ENCODE measurements at places on chromosomes 1 and 21.

DNA sequence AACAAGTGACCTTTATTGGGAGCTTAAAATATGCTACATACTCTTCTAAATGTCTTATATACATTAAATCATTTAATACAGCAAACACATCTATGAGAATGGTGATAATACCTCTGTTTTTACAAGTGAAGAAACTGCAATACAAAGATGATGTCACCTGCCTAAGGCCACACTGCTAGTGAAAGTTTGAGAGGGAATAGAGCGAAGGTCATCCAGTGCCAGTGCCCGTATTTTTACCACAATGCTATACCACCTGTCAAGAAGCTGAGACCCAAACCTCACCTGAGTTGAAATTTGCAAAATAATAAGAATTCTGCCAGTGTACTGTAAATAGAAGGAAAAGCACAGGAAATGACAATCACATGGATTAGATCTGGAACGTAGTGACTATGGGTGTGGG, 200.4 kb upstream of the TMPRSS15 start:
- no peak for DNase-seq

DNA sequence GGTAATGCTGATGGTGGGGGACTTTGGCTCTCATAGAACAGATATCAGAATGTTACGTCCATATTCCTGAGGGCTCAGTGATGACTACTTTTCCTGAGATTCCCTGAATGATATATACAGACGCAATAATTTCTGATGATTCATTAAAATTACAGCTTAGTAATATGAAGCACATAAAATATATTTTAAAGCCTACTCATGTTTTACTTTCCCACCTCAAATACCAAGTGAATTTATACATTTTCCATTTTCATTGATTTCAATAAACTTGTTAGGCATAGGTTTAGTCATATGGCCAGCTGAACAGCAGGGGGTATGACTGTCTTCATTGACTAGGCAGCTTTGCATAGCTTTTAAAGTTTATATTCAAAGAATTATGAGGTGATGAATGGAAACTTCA, 26.2 kb upstream of the PDC start:
- no peak for DNase-seq

DNA sequence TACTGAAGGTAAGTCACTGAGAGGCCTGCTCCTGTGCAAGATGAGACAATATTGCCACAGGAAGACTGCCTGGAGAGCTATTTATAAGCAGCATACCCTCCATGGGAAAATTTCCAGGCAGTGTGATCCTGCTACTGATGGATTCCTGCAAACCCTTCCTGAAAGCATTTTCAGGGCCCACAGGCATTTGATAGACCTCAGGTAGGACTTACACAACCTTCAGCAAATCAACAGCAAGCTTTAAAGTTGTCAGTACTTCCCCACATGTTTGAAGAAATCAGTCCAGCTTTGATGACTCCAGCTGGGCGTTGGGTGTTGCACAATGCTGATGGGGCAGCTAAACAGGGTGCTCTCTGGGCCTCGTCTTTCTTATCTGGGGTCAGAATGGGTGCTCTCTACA, 108.8 kb downstream of the PLXNA2 start:
- no peak for DNase-seq

GRCh38 chr1:151563376-151563775, 23.3 kb downstream of the TUFT1 start:
- no peak for DNase-seq

- no peak for DNase-seq
These were observed 27.8 kb downstream of the SLC26A9 start for GRCh38 chr1:205915354-205915990.

DNA sequence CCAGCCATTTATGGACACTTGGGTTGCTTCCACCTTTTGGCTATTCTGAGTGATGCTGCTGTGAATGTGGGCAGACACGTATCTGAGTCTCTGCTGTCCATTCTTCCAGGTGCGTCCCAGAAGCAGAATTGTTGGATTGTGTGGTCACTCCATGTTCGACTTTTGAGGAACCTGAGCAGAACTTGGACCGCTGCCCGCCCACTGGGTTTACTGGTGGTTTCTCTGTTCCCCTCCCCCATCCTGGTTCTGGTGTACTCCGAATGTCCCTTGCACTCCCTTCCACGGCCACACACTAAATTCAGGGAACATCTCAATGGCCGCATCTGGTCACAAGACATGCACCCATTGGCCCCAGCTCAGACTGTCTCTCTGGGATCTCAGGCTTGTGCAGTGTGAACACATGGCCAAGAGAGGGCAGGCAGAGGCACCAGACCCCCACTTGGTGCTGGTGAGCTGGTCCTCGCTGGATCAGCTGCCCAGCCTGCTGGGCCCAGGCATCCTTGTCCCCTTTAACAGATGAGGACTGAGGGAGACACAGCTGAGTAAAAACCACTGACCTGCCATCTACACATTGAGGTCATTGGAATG, 565.1 kb downstream of the NPHP4 start:
- DNase-seq: no peak

DNA sequence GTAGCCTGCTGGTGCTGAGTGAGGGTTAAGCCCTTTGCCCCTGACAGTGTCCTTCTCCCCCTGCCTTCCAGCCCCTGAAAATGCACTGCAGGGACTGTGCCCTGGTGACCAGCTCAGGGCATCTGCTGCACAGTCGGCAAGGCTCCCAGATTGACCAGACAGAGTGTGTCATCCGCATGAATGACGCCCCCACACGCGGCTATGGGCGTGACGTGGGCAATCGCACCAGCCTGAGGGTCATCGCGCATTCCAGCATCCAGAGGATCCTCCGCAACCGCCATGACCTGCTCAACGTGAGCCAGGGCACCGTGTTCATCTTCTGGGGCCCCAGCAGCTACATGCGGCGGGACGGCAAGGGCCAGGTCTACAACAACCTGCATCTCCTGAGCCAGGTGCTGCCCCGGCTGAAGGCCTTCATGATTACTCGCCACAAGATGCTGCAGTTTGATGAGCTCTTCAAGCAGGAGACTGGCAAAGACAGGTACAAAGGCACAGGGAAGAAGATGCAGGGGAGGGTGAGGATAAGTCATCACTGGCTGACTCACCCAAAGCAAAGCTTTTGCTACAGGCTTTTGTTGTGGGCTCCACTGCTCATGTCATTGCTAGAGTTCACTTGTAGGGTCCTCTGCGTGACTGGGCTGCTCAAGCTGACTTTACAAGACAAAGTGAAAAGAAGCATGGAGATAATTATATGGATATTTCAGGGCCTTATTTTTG, 174.9 kb downstream of the PIGK start:
- no peak for DNase-seq

DNA sequence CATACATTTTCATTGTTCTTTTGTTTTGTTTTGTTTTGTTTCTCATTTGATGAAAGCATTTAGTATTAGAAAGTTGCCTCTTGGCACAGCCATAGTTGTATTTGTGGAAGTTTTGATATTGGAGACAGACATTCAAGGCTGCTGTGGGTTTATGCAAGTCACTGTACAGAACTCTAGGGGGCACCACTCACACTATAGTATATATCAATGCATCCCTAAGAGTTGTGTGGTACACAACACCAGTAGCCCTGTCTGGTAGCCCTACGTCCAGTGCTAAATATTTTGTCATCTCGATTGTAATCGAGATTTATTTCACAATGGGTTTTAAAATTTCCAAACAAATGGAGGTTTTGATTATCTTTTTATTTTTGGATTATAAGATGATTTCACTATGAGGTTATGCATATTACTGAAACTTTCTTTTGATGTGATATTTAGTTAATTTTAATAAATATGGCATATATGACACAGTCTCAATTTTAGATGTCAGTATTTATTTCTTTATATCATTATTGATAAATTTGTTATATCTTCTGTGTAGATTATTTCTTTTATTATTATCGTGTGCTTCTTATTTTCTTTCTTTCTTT, 112.2 kb downstream of the NR5A2 start:
- DNase-seq: peak; percentile 33

GRCh38 chr1:24027838-24028468, 47.8 kb upstream of the SRSF10 start:
- DNase-seq: no peak

- DNase-seq: no peak
These were observed 80.5 kb downstream of the GALNT2 start for GRCh38 chr1:230147253-230148125.

- DNase-seq: no peak
These were observed 83.4 kb downstream of the SNRPE start for GRCh38 chr1:203944651-203945404.

GRCh38 chr1:161032409-161032808, 6.4 kb downstream of the TSTD1 start:
- DNase-seq: no peak

- DNase-seq: no peak
These were observed 72.8 kb upstream of the KCNJ15 start for GRCh38 chr21:38183961-38184360.

- DNase-seq: no peak
These were observed 26.3 kb downstream of the AHDC1 start for GRCh38 chr1:27577504-27578188.

GRCh38 chr1:17877896-17878295, 122.8 kb downstream of the ACTL8 start:
- DNase-seq: no peak

- DNase-seq: no peak
These were observed 161.8 kb upstream of the NFIA start for GRCh38 chr1:60920561-60920960.

- DNase-seq: no peak
These were observed 118.7 kb upstream of the SGIP1 start for GRCh38 chr1:66415281-66415680.

- no peak for DNase-seq
These were observed 158.5 kb downstream of the RRAGC start for GRCh38 chr1:38701088-38701487.

DNA sequence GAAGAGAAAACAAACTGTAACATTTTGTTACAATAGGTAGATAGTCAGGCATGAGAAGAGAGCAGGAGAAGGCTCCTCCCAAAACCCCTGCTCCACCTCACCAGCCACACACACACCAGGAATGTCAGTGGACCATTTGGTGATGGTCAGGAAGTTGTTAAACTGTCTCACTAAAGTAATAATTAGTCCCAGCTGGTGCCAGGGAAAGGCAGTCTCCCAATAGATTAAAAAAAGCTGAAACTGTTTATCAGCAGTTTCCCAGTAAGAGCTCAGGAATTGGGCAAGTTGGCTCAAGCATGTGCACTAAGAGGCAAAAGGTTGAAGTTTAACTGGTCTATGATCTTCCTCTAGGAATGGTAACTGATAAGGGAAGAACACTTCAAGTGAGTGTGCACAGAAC, 249.6 kb downstream of the COL11A1 start:
- no peak for DNase-seq

- no peak for DNase-seq
These were observed 11.6 kb upstream of the ZNF691 start for GRCh38 chr1:42834803-42835202.

DNA sequence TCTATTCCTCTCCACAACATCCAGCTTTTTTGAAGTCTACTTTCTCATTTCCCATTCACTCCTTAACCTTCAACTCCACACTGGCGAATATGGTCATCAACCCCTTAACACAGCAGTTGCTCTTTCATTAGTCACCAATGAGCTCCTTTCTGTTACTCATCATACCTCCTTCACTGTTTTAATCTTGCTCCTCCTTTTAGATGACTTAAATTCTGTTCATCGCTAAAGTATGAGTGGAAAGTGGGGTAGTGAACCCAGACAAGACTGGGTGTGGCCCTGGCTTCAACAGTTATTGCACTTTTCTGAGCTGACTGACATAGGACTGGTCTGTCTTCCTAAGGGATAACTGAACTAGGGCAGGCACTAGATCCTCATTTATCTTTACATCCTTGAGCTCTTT, 51.3 kb downstream of the AKT3 start:
- DNase-seq: no peak

GRCh38 chr1:41349361-41350054, 11.7 kb upstream of the FOXO6 start:
- no peak for DNase-seq

GRCh38 chr1:206559672-206559995, 52.3 kb downstream of the RASSF5 start:
- no peak for DNase-seq

GRCh38 chr21:44370027-44370735, 16.8 kb downstream of the TRPM2 start:
- DNase-seq: no peak

GRCh38 chr1:39758556-39759435, 12.4 kb downstream of the OXCT2 start:
- DNase-seq: no peak

- DNase-seq: no peak
These were observed 9.6 kb downstream of the B3GALT2 start for GRCh38 chr1:193176788-193177187.

DNA sequence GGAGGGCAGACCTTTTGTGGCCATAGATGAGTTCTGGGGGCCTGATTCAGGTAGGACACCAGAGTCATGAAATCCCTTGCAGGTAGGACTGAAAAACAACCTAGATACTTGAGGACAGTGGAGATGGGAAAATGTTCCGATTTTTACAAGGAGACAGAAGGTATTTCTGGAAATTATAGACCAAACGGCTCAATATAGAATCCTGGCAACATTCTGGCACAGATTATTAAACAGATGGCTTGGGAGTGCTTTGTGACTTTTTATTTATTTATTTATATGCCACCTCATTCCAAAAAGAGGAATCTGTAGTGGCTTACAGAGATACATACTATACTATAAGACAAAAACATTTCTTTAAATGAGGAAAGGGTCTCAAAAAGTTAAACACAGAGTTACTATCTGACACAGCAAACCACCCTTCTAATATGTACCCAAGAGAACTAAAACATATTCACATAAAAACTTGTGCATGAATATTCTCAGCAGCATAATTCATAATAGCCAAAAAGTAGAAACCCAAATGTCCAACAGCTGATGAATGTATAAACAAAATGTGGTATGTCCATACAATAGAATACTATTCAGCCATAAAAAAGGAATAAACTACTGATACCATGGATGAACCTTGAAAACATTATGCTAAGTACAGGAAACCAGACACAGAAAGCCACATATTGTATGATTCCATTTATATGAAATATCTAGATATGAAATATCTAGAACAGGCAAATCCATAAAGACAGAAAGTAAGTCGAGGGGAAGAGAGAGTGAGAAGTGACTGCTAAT, 49.8 kb downstream of the CDK18 start:
- no peak for DNase-seq

GRCh38 chr1:111234866-111235265, 7.4 kb downstream of the CHI3L2 start:
- DNase-seq: no peak

- no peak for DNase-seq
These were observed 37.3 kb downstream of the OLFML2B start for GRCh38 chr1:161986328-161986727.

DNA sequence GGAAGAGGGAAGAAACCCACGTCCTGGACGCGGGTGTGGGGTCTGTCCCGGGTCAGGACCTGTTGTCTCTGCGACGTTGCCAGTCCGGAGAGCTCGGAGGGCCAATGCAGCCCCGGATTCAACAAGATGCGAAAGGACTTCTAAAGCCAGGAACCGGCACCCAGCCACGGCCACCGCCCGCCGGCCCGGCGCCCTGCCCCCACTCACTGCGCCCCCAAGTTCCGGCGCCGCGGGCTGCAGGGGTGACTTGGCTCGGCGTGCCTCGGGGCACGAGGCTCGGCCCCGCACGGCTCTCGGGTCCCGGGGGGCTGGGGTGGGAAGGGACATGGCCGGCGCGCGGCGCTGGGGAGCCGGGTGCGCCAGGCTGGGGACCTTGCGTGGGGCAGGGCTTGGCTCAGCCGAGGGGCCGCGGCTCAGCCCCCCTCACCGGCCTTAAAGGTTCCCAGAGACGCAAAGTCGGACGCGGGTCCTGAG, 51.8 kb upstream of the H6PD start:
- no peak for DNase-seq

- peak; percentile 79 for DNase-seq
These were observed 2.2 kb upstream of the LAPTM5 start for GRCh38 chr1:30759718-30760281.

GRCh38 chr1:189606795-189607476, 870.7 kb downstream of the BRINP3 start:
- DNase-seq: no peak

GRCh38 chr1:6125366-6125765, 54.8 kb downstream of the CHD5 start:
- no peak for DNase-seq
